ENCODE measurements at places on chromosomes 2 and 18.

- no peak for DNase-seq
Observed at GRCh38 chr2:157843935-157844334, 32.2 kb downstream of the ACVR1 start.

DNA sequence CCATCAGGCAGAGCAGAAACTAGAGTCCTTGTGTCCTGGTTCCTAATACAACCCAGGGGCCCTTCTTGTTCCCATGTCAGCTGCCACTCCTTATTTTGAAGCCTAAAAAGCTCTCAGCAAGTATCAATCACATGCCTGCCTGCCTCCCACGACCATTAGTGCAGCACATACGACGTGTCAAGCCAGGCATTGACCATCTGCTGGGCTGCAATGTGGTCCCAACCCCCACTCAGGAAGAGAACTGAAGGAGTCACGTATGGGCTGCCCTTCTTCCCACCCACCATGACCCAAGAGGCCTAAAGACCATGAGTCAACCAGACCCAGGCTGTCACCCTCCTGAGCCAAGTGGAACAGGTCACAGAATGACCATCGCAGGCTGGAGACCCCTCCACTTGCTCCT lies 98.8 kb downstream of the KLHL29 start:
- DNase-seq = no peak

- no peak for DNase-seq
Observed at GRCh38 chr2:149087751-149088150, 49.3 kb downstream of the LYPD6B start.

DNA sequence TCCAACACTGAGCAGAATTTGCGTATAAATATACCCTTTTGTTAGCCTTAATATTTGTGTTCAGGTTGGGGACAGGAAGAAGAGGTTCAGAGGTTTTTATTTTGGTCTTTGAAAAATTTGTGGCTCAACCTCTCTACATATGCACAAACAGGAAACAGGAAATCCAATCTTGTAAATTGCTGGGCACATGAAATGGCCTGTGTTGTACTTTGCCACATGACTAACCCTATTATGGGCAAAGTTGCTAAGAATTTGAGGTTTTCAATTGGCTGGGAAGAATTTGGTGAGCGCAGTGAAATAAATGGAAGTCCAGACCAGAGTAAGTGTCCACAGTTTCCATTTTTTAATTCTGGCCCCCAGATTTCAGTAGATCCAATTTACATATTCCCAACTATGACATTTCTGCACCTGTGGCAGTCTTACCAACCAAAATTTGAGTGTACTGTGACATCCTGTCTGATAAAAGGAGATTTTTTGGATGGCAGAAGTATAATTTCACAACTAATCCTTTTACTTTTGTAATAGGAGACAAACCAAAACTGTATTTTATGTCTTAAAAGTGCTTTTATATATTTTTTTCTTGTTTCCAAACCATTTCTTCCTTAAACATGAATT lies 63.6 kb downstream of the COX7A2L start:
- DNase-seq = no peak

DNA sequence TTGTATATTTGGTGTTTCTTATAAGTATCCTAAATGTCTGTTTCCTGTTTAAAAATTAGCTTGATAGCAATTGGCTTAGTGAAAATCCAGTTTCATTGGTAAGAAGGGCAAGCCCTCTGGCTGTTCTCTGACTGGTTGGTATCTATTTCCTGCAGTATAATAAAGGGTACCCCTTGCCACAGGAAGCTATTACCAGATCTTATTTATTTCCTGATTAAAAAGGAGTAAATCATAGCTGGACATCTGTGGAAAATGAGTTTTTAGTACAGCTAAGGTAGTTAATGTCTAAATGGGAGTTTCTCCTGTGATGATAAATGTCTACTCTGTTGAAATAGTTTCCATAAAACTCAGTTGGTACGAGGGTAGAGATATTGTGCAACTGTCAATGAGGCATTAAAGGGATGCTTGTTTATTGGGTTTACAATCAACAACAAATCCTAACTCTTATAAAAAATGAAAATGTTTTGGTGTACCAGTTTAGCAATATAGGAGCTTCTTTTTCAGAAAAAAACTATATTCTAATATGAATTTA lies 58.7 kb downstream of the FASTKD2 start:
- no peak for DNase-seq

DNA sequence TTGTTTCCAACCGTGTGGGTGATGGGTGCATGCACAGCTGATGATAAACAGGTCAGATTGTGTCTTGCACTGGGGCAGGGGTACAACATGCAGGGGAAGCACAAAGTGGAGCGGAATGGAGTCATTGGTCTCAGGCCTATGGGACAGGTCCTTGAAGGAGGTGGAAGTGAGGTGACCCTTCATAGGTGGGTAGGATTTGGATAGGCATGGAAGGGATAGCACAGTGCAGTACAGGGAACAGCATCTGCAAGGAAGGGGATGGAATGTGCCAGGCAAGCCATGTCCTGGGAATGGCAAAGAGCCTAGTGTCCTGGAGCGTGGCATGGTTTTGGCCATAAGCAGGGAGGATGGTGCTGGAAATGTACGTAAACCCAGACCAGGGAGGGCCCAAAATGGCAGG lies 143.9 kb downstream of the CAPN13 start:
- no peak for DNase-seq

Measured in activated effector memory CD4-positive, alpha-beta T cell treated with Interleukin-2 at 50 U/mL for 16 hours (primary cell).